ENCODE measurements at places on chromosomes 7 and 10.

DNA sequence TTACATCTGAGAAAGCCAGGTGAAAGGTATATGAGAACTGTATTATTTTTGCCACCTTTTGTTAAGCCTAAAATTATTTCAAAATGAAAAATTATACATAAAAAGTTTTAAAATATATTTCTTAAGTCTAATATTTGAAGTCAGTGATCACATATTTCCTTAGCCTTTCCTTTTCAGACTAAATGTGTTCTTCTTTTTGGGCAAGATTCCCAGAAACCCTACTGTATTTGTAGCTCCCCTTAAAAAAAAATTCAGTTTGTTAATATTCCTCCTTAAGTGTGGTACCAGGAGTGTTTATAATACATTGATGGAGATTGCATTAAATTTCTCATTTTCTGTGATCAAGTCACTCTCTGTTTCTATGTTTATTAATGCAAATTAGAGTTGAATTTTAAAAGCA, 22.8 kb downstream of the DNAJC1 start:
- DNase-seq: no peak

GRCh38 chr7:105698531-105698930, 117.2 kb upstream of the EFCAB10 start:
- DNase-seq: no peak

- DNase-seq: no peak
Measured at GRCh38 chr7:79531116-79531515, 77.6 kb upstream of the MAGI2 start.

DNA sequence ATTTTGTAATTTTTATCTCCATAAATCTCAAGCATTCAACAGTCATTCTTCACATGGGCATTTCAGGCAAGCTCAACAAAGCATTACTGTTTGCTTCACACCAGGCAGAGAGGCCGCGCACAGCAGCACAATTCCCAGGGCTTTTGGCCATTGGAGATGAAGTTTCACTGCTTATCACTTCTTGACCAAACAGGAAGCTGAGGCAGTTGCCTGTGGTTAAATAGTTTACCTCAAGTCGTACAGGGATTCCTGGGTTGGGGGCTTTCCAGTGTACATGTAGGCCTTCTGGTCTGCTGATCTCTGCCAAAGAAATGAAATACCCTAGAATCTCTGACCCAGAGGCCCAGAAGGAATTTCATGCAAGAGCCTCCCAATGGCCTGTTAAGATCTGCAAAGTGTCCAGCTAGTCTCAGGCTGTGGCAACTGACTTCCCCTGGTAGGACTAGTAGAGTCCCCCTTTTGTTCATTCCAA, 11.2 kb upstream of the PRDX3 start:
- DNase-seq: no peak

DNA sequence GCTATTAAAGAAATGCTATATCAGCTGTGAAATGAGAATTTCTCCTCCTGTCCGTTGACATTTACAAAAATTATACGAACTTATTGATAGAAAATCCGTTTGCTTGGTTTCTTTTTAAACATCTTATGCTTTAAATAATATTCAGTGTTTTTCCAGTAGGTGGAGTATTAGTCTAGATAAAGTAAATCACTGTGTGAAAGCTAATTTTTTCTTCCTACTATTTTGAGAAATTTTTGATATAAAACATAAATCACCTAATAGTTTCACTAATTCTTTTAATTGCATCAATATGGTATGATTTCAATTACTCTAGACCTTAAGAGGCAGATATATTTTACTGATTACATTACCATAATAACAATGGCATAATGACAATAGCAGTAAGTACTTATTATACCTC, 335.2 kb upstream of the C7orf33 start:
- DNase-seq: no peak

DNA sequence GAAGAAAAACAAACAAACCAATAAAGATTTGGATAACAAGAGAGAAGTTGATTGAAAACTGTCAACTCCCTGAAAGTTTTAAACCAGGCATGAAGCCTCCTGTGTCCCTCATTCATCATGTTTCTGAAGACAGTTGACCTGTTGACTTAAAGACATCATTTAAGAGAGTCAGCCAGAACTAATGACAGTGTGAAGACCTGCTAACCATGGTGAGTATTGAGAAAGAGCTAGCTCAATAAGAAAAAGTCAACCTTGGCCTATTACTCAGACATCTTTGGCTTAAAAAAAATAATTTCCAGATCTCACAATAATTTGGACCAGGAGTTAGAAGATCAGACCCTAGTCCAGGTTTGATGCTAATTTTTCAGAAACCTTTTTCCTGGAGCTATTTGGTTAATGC, 45.3 kb upstream of the ANKRD1 start:
- DNase-seq: no peak

DNA sequence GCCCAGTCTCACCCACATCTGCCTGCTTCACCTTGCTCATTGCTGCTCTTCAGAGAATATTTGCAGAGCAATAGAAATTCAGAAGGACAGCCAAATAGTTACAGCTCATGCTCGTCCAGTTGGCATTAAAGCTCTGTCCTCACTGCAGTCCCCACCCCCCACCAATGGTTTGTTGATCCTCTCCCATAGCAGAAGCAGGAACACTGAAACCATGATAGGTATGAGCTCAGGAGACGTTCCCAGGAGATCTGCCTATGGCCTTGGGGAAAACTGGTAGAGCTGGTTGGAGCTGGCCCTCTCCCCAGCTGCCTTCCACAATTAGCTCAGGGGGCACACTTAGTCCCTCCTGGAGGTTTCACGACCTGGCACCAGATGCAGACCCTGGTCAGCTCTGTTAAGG, 68.6 kb upstream of the KMT2C start:
- DNase-seq: no peak

DNA sequence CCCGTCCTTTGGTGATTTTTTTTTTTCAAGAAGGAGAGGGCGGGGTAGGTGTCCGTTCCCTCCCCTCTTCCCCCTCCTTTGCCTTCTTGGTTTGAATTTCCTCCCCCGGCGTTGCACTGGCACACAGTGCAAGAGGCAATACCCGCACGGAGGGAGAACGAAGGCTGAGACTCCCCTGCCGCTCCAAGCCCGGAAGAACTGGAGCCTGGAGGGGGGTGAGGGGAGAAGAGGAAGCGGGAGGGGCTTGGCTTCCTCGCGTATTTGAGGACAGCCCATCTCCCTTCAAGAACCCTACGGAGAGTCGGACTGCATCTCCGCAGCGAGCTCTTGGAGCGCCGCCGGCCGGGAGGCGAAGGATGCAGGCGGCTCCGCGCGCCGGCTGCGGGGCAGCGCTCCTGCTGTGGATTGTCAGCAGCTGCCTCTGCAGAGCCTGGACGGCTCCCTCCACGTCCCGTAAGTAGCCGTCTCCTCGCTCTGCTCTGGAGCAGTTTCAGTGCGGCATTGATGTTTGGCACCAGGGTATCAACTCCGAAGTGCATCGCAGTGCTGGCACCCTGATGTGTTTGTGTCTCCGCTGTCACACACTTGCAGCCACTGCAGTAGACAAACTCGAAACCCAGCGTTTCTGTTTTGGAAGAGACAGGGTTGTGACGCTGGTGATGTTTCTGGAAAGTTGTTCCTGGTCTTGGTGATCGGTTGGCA, at the start of gene CNTNAP2:
CNTNAP2 (plus strand) TSS at position 281 of the 702 bp plus-strand sequence; CDS start at position 357, 76 bp downstream.
- DNase-seq: no peak
